ENCODE measurements at places on chromosomes 4 and X.

GRCh38 chr4:3802571-3803474 lies 36.6 kb downstream of the ADRA2C start:
- DNase-seq, result peak; percentile 2

GRCh38 chr4:8862800-8863685 lies 8.6 kb downstream of the HMX1 start:
- no peak for DNase-seq

DNA sequence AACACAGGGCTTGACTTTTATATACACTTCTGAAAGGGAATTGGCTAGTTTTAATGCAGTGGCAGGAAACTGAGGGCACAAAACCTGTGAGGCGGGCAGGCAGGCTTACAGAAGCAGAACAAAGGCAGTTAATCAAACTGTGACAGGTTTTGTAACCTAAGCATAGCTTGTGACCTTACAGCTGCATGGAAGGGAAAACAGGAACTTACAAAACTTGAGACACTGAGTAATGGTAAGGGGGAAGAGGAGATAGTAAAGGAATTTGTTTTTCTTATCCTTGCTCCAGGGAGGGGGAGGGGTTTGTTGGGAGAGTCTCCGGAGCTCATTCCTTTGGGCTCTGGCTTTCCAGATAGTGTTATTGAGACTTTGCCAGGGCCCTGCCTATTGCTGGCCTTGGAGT lies 55.6 kb downstream of the SLITRK4 start:
- DNase-seq, result no peak

- no peak for DNase-seq
These were observed 499.1 kb upstream of the EPHA5 start for GRCh38 chr4:66169341-66169740.

DNA sequence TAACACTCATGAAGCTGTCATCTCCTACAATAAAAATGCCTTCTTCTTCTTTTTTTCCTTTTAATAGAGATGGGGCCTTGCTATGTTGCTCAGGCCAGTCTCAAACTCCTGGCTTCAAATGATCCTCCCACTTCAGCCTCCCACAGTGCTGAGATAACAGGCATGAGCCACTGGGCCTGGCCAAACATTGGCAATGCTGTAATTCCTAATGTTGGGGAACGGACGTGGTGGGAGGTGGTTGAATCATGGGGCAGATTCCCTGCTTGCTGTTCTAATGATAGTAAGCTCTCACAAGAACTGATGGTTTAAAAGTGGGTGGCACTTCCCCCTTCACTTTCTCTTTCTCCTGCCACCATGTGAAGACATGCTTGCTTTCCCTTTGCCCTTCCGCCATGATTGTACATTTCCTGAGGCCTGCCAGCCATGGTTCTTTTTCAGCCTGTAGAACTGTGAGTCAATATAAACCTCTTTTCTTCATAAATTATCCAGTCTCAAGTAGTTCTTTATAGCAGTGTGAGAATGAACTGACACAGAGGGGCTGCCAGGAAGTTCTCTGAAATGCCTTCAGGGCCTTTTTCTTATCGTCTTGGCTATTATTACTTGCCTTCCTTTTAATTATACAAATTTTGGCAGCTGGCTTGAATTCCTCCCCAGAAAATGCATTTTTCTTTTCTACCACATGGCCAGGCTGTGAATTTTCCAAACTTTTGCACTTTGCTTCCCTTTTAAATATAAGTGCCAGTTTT lies 93.0 kb downstream of the CENPC start:
- no peak for DNase-seq
